ENCODE measurements at places on chromosomes 11 and 22.

DNA sequence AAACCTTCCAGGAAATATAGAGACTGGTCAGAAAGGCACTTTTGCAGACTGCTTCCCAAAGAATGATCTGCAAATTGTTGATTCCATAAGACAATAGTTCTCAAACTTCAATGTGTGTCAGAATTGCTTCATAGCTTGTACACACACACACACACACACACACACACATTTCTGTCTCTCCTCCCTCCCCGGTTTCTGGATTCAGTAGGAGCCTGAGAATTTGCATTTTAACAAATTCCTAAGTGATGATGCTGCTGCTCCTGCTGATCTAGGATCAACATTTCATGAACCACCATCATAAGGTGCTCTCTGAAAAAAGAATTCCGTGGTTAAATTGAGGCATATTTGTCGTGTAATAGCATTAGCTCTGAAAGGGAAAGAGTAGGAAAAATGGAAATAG lies 35.3 kb upstream of the FZD4 start:
- DNase-seq, result no peak

- DNase-seq, result no peak
Measured at GRCh38 chr11:32374261-32374711, 61.1 kb downstream of the WT1 start.

GRCh38 chr11:75839851-75840250 lies 24.8 kb downstream of the UVRAG start:
- no peak for DNase-seq

- no peak for DNase-seq
Measured at GRCh38 chr22:21642584-21643448, 714 bp downstream of the SDF2L1 start.

- DNase-seq, result no peak
Measured at GRCh38 chr11:124740277-124740882, 638 bp downstream of the NRGN start.

All from activated CD8-positive, alpha-beta memory T cell treated with anti-CD3 and anti-CD28 coated beads for 1 hour (primary cell).